ENCODE measurements at places on chromosomes 5 and 9.

DNA sequence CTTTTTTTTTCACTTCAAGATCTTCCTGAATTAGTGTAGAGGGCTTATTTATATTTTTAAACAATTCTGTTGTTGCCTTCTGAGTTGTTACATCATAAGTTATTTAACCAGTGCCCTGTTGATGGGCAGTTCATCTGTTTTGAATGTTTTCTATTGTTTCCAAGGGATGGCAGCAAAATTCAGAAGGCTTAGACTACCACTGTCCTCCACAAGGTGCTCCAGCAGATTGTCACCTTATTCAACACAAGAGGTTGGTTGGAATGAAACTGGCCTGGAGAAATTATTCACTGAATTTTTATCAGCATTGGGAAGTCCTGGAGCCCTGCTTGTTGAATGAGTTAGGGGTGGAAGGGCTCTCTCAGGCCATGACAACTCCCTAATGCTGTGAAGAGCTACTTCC, 1.3 kb upstream of the KLHL9 start:
- no peak for DNase-seq

- DNase-seq = peak; percentile 87
Observed at GRCh38 chr5:33148076-33148513, 292.7 kb upstream of the TARS1 start.

GRCh38 chr9:129324808-129325502, 146.9 kb upstream of the IER5L start:
- DNase-seq = no peak

GRCh38 chr5:137346281-137346680, 152.8 kb downstream of the SPOCK1 start:
- DNase-seq = no peak

GRCh38 chr5:66658516-66658915, 62.3 kb downstream of the MAST4 start:
- DNase-seq = no peak

- no peak for DNase-seq
Observed at GRCh38 chr5:113128082-113128481, 151.5 kb downstream of the DCP2 start.

- no peak for DNase-seq
Observed at GRCh38 chr9:85108746-85109145, 439.2 kb downstream of the NTRK2 start.

- no peak for DNase-seq
Observed at GRCh38 chr5:136560126-136560525, 194.8 kb upstream of the TRPC7 start.

DNA sequence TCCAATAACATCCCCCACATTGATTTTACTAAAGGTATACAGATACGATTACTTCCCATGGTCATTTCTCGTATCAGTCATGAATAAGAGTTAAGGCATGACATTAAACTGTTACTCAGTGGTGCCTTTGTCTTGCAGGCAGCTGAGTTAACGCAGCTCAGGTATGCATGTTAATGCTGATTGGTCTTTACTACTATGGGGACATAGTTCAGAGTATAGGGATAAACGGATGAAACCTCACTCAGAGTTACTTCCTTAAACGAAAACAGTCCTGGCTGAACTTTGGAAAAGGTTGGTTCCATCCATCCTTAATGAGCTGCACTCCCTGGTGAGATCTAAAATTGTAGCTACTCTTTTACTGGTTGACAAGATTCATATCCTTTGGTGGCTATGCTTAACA, 87.0 kb downstream of the ACTL7B start:
- DNase-seq = no peak

DNA sequence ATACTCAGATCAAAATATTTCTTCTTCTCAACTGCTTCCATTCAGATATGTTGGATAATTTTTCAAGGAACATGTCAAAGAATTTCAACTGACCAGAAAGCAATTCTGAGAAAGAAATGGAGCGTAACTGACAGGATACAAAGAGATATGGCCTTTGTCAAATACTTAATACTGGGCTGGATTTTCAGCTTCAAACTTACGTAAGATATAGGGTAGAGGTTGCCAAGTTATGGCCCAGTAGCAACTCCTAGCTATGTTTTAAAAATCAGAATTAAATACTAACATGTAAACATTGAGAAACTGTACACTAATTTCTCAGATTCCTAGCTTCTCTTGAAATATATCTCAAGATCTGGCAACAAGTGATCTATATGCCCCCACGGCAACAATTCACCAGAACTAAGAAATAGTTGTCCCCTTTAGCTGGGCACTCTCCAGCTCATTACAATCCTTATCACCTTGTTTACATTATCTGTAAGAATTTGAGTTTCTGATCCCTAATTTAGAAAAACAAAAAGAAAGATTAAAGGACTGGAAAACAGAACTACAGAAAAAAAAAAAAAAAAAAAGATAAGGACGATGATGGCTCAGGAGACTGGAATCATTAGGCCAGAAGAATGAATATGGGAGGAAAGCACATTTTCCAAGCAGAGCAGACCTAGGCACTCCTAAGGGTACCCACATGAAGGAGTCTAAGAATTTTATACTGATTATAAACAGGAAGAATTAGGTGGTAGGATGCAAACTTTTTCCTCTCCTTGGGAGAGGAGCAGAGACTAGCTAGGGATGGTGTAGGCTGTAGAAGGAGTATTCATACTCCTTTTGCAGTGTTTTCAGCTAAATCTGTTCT, 23.0 kb downstream of the INIP start:
- no peak for DNase-seq

DNA sequence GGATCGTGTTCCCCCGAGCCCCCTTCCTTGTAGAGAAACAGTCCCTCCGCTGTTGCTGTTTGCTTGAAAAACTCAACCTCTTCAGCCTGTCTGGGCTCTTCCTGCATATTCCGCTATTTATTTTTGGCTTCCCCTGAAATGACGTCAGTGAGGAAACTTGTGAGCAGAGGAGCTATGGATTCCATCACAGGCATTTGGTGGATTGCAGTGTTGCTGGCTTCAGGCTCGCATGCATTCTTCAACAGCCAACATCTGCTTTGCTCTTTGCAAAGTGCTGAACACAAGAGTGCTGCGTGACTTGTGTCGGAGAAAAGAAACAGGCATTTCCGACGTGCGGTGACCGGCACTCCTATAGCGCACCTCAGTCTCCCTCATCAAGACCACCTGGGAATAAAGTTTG, 232.7 kb downstream of the RFK start:
- peak; percentile 92 for DNase-seq

DNA sequence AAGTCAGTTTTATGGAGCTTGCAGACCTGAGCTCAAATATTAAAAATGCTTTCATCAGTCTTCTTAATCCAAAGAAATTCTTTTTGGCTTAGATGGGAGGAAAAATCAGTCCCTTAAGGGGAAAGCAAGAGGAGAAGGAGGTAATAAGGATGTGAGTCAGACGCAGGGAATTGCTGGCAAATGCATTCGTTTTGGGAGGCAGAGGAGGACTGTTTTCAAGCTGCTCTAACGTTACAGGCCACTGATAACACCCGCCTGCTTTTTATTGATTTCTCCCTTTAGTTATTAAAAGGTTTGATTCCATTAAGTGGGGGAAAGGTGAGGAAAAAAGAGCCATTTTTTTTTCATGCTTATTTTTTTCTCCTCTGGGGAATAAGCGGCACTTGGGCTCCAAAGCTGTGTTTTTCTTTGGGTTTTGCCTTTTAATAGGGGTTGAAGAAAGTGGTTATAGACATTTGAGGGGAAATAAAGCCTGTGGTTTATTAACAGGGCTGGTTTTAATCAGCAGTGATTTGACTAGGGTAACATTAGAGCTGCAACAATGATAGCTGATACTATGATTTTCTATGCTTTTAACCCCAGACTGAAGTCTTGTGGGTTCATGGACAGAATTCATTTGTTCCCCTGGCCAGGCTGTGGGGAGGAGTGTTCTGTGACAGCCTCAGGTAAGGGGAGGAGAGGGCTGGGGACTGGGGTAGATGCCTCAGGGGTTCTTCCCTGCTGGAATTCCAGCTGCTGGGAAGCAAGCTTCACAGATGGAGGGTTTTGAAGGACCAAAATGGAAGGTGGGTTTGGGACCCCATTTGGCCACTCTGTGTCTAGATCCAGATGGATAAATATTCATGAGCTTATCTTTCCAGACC, 225.2 kb downstream of the GAS1 start:
- DNase-seq = peak; percentile 98

- DNase-seq = no peak
Observed at GRCh38 chr9:132983491-132984201, 5.2 kb downstream of the GFI1B start.

DNA sequence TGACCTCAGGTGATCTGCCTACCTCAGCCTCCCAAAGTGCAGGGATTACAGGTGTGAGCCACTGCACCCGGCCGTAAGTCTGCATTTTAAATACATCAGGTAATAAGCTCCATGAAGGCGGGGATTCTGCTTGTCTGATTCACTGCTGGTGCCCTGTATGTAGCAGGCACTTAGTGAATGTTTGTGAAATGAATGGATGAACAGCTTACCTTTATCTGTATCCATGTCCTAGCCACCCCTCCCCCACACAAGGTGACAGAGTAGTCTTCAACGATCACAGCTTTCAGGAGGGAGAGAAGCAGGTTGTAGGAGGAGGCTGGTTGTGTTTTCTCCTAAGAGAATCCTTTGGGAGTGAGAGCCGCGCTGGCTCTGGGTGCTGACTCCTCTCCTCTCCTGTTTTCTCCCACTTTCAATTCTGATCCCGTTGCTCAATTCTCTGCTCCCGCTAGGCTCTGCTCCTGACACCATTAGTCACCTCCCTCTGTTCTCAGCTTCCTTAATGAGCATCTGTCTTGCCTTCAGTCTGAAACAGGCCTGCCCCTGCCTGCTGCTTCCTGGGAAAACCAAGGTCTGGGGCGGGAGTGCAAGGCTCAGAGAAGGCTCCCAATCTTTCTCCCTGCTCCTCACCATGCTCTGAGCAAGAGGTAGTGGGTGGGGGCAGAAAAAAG, 88.8 kb upstream of the CTNNA1 start:
- peak; percentile 57 for DNase-seq

DNA sequence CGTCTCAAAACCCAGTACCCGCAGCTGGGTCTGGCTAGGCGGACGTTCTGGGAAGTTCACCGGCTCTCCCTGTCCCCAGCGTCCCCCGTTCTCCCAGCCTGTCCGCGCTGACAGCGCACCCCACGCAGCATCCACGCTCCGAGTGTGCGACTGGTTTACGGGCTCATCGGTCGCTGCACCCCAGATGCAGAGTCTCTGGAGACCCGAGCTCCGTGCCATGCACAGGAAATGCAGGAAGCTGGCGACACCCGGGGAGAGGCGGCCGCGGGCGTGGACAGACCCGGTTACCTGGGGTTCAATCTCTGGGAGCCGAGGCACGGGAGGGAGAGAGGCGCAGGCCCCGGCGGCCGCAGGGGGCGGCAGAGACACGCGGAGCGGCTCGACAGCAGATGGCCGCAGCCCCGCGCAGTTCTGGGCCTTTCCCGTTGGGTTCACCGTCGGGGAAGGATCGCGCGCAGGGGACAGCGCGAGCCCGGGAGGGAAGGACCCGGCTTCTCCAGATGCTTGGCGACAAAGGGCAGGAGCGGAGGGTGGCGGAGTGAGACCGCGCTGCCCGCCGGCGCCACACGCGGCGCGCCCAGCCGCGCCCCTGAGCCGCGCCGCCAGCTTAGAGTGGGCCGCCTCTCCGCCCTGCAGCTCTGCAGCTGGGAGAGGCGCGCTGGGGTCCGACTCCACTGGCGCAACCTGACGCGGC, 558 bp downstream of the SHROOM1 start:
- DNase-seq = peak; percentile 50

GRCh38 chr9:120855827-120856670, 13.3 kb upstream of the PSMD5 start:
- DNase-seq = no peak

DNA sequence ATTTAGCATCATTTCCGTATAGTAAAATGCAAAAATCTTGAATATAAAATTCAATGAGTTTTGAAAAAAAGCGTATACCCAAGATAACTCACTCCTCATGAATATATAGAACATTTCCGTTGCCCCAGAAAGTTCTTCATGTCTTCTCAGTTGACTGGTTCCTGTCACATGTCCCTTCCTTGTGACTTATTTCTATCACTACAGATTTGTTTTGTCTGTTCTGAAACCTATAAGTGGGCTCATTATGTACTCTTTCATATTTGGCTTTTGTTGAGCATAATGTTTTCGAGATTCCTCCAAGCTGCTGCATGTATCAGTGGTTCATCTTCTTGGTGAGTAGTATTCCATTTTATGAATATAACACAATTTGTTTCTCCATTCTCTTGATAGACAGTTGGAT, 11.0 kb upstream of the HACD4 start:
- no peak for DNase-seq

- DNase-seq = peak; percentile 14
Observed at GRCh38 chr9:108586471-108587139, 269.2 kb downstream of the ACTL7B start.

- no peak for DNase-seq
Observed at GRCh38 chr5:13278148-13278547, 666.3 kb downstream of the DNAH5 start.

GRCh38 chr9:110874963-110875674, 163.2 kb downstream of the LPAR1 start:
- no peak for DNase-seq

DNA sequence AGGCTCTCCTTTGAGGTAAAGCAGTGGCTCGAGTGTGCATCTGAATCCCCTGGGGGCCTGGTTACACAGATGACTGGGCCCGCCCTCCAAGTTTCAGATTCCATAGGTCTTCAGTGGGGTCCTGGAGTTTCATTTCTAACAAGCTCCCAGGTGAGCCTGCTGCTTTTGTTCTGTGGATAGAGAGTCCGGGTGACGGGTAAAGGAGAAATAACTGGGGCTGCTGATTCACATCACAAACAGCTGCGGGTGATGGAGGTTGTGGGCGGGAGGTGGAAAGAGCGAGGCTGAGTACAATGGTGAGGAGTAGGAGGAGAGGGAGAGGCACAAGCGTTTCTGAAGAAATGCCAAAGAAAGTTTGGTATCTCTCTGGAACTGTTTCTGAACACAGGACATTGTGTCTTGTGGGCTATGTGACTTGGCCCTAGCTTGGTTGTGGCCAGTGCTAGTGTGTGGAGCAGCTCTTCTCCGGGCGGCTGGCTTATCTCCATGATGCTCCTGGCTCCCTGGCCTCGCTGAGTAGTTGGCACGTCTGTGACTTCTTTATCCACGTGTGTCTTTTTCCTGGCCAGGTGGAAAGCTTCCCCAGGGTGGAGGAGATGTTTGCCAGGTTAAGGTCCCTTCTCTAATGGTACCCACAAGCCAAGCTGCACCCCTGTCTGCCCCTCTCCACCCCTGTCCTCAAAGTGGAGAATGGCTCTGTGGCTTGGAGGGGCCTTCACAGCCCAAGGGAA, 61.7 kb downstream of the HSPA4 start:
- peak; percentile 20 for DNase-seq

DNA sequence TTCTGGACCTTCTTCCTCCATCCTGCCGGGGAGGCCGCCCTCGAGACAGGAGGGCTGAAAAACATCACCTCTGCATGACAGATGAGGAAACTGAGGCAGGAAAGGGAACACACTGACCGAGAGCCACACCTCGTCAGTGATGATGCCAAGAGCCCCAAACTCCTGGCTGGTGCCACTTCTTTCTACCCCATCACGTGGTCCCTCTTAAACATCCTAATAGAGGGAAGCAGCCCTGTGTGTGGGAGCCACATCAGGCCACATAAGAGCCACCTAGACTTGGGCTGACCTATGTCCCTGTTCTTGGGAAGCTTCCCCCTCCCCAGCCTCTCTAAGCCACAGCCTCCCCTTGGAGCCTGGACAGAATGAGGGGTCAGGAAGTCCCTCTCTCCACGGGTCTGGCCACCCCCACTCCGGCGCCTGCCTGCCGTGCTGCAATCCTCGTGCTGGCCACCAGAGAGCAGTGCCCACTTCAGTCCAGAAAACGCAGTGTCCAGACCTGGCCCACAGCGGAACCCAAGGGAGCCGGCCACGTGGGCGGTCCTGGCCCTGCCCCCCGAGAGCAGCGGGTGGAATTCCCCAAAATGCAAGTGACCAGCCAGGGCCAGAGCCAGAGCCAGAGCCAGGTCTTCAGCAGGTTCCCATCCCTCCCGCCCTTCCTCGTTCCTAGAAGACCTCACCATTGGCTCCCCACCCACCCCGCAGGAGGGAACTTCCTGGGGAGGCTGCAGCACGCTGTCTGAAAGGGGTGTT, 54.7 kb upstream of the SARDH start:
- peak; percentile 55 for DNase-seq
